Left lung (tissue), 14 donors: ENCODE measurements at places on chromosomes 1 and 21. TPM values are rescaled to one million over a fixed set of nuclear protein-coding genes. Genes with fewer than 3 reads are reported as not detected.

SOX13 gene
- total RNA-seq: 45.0 TPM

DNA sequence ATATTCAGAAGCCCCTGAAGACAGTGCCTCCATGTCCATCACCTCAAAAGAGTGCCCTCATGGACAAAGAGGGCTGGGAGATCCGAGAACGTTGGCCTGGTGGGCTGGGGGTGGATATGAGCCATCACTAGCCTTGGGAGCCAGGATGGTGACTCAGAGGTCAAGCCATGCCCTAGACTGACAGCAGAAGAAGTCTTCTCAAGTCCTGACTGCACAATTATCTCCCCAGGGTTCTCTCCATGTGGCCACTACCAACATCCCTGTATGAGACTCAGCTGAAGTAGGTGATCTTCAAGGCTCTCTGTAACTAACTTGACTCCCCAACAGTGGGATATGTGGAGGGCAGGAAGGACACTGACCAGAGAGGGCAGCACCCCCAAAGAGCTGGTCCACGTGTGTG is 7.1 kb upstream of the USF1 start:
- DNase-seq: no peak

DBT gene
- total RNA-seq: 22.6 TPM

GRCh38 chr1:153578490-153578889 is 12.8 kb upstream of the S100A2 start:
- DNase-seq: no peak
